ENCODE measurements at places on chromosomes 13 and 19.
A peak's percentile ranks its signal among the peaks of the same experiment; 100 is the strongest.

- DNase-seq = peak; percentile 22
These were observed 772.0 kb downstream of the DIAPH3 start for GRCh38 chr13:59391696-59392095.

DNA sequence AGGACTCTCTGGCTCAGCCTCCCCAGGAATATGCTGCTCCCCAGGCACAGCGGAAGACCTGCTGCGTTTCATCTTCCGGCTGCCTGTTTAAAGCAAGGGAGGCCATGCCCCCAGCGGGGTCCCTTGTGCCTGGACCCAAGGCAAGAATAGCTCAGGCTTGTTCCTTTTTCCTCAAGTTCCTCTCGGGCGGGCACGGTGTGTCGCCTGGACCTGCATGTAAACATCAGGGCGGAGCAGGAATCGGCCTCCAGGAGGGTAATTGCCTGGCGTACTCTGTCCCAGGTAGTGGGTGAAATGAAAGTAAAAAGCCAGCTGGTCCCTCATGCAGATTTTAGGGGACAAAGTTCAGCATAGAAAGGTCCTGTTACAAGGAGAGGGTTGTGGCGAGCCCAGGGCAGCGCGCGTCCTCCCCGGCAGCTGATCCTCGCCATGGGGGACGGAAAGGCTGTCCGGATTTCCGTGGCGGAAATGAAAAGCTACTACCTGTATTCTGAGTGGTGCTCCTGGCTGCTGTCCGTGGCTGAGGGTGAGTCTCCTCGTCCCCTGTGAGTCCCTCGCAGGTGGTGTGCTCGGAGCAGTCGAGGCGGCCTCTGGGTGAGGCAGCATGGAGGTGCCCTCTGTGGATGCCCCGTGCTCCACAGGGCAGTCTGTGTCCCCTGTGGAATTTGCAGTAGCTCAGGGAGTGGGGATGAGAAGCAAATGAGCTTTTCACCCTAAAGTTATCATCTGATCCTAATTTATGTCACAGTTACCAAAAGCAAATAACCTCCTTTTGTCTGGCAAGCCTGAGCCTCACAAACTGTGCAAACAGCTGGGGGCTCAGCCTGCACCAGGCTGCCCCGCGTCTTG lies 16.2 kb downstream of the MCF2L start:
- DNase-seq = no peak

- DNase-seq = no peak
These were observed 9.0 kb upstream of the SOX1 start for GRCh38 chr13:112057736-112058518.

DNA sequence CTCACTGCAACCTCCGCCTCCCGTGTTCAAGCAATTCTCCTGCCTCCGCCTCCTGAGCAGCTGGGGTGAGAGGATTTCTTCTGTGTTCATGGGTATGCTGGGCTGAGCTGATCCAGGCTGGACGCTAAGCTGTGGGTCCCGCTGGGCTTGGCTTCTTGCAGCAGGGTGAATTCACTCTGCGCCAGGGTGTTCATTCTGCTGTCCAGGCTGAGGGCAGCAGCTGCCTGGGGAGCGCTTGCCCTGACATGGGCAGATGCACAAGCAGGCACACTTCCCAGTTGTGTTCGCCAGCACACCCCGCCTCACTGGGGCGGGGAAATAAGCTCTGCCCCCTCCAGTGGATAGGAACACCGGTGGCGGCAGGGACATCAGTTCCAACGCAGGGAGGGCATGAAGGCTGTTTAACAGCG lies 7.3 kb upstream of the INAFM1 start:
- no peak for DNase-seq

GRCh38 chr13:72622546-72622945 lies 104.9 kb downstream of the MZT1 start:
- DNase-seq = no peak

DNA sequence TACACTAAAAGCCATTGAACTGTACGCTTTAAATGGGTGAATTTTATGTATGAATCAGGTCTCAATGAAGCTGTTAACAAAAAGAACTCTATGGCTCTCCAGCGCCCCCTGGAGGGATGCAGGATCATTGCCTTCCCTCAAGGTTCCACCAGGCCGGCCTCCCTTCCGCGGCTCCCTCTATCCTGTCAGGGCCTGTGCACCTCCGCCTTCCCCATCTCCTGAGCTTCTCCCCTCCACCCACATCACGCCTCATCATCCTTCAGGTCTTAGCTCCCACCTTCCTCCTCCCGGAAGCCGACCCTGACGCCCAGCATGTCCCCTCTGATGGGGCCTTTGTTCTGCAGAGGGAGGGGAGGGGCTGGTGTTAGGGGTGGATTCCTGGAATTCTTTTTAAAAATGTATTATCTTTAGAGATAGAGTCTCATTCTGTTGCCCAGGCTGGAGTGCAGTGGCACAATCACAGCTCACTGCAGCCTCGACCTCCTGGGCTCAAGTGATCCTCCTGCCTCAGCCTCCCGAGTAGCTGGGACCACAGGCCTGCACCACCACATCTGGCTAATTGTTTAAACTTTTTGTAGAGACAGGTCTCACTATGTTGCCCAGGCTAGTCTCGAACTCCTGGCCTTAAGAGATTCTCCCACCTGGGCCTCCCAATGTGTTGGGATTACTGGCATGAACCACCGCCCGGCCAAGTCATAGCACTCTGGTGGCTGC lies 27.7 kb downstream of the MEIS3 start:
- DNase-seq = peak; percentile 51

DNA sequence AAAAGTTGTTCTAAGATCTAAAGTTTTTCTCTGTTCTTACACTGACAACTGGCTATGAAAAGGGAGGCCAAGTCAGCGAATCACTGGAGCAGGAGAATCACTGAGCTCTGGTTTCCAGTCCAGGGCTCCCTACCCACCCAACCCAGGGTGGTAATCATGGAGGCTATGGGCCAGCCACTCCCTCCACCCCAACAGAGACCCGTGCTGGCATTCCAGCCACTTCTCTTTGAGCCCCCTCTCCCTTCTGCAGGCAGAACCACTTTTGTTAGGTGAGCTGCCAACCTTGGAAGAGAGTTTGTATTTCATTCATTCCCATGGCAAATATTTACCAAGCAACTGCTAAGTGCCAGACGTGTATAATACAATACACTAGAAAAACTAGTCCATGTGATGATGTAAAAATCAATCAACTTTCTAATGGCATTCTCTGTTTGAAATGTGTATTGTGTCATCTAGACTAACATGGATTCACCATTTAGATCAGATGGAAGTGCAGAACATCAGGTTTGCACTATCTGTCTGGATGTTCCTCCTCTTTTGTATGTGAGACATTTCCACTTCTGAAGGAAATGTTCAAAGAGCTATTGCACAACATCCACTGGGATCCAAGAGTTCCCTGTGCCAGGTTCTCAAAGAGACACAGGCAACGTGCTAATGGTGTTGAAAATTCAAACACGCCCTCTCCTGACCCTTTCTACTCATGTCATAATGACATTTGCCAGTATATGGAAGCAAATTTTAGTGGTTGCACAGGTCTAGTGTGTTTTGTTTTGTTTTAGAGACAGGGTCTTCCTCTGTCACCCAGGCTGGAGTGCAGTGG lies 5.3 kb downstream of the MLNR start:
- DNase-seq = no peak

DNA sequence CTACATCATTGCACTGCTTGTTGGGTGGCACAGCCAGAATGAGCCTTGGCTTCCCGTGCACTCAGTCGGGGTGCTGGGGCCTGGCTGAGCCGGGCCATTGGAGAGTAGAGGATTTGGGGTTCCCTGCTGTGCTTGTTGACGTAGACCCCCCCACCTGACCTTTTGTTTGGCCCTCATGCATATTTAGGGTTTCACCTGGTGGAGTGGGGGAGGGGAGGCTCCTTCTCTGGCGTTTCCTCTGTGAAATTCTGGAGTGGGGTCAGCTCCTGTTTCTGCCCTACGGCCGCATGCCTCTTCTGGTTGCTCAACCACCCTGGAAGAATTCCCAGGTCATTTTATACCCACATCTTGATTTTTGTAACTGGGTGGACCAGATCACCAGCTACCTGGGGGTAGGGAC lies 82.8 kb downstream of the SIPA1L3 start:
- DNase-seq = no peak

GRCh38 chr19:498977-499623 lies 2.8 kb downstream of the MADCAM1 start:
- no peak for DNase-seq

- DNase-seq = no peak
These were observed 279.8 kb downstream of the DNAJC15 start for GRCh38 chr13:43303033-43303729.

DNA sequence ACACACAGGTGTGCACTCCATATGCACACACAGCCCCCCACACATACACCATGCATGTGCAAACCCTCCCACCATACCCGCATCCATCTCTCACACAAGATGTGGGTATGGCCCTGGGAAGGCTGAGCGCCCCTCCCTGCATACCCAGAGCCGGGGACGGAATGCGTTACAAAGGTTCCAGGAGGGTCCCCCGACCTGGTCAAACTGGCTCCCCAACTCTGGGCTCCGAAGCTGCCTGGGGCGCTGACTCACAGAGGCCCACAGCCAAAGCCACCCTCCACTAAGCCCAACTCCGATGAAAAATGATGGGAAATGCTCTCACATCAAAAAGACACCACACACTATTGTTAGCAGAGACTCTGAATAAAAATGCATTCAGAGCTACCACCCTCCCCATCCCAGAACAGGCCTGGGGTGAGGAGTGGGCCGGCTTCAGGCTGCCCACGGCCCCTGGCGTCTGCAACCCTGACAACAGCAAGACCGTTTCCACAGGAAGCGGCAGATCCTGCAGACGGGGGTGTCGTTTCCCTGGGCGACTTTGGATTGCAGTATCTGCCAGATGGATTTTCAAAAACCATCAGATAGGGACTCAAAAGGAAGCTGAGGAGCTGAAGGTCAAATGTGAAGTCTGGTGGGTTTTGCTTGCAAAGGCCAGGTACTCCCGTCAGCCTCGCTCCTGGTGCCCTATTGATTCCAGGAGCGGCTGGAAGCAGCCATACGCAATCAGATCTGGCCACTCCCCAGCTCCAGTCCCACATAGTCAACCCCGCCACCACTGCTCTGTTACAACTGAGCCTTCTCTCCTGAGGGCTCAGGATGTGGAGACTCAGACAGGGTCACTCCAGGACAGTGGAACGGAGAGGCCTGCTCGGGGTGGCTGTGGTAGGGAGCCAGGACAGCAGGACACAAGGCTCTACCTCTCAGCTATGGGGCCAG lies 14.3 kb downstream of the PEPD start:
- DNase-seq = no peak

DNA sequence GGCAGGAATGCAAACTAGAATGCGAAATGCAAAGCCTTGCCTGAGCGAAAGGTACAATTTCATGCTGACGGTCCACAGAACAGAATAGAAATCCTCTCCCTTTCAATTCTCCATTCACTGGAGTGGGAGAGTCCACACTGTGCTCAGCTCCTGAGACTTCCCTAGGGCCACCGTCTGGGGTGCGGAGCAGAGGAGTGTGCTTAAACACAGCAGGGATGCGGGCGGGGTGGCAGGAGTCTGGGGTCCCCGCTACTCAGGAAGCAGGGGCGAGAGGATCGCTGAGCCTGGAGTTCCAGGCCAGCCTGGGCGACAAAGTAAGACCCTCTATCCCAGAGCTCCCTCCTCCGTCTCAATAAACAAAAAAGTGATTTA lies 552 bp upstream of the ZNF816 start:
- peak; percentile 24 for DNase-seq

GRCh38 chr13:90751026-90751425 lies 596.5 kb upstream of the MIR17HG start:
- DNase-seq = no peak

GRCh38 chr13:59730026-59730425 lies 433.7 kb downstream of the DIAPH3 start:
- DNase-seq = no peak

DNA sequence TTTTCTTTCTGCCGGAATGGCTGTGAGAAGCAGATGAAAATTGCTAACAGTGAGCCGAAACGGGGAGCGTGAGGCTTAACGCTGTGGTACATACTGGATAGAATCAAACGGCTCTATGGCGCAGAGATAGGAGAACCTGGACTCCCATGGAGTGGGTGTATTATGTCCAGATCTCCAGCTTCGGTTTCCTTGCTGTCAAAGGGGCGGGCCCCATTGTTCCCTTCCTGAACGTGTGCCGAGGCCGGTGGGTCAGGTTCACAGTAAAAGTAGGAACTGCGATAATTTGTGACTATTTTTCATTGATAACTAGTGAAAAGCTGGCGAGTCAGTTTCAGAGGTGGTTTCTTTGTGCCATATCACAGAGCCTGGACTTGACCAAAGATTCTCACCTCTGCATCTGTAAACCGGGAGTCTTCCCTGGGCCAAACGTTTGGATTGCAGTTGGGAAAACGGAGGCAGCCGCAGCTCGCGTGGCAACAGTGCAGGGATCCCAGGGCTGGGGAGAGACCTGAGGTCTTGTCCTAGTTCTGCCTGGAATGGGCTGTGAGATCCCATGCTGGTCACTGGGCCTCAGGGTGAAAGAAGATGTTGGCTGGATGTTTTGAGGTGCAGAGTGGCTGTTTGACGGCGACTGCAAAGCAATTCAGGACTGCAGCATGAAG lies 752 bp downstream of the RPL18A start:
- DNase-seq = no peak

DNA sequence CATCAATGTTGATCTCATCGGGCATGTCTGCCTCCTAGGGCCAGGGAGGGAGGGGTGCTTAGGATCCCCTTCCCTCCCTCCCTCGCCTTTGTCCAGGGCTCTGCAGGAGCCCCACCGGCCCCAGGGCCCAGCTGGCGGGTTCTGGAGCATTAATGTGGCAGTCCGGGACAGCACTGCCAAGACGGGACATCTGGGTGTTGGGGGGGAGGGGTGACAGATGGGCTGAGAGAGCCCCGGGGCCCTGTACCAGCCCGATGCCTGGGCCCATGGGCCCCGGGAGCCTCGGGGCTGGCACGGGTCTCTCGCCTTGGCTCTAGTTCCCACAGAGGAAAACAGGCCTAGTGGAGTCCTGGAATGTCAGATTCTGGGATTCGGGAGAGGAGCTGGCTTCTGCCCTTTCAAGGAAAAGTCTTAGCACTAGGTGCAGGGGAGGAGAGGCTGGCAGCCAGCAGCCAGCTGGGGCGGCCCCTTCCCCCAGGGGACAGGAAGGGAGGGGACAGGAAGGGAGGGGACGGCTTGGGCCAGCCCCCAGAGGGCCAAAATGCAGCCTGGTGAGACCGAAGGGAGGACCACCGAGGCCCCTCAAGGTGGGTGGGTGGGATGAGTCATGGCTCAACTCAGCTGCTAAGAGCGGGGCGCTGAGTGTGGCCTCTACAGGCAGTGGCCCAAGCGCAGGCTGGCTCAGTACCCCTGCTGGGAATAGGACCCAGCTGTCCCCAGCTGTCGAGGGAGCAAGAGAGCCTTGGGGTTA lies 3.1 kb downstream of the PPP1R14A start:
- no peak for DNase-seq

DNA sequence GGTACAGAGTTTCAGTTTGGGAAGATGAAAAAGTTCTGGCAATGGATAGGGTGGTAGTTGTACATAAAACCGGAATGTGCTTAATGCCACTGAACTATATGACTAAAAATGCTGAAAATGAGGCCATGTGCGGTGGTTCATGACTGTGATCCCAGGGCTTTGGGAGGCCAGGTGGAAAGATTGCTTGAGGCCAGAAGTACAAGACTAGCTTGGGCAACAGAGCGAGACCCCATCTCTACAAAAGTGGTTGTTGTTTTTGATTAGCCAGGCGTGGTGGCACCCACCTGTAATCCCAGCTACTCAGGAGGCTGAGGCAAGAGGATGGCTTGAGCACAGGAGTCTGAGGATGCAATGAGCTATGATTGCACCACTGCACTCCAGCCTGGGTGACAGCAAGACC lies 12.8 kb downstream of the SMAD9 start:
- DNase-seq = no peak

Measured in H54 (cell line).